BJ (cell line): ENCODE measurements at places on chromosomes 5 and 9.

GRCh38 chr5:61450493-61451279 lies 118.6 kb downstream of the ZSWIM6 start:
- peak; percentile 56 for DNase-seq

DNA sequence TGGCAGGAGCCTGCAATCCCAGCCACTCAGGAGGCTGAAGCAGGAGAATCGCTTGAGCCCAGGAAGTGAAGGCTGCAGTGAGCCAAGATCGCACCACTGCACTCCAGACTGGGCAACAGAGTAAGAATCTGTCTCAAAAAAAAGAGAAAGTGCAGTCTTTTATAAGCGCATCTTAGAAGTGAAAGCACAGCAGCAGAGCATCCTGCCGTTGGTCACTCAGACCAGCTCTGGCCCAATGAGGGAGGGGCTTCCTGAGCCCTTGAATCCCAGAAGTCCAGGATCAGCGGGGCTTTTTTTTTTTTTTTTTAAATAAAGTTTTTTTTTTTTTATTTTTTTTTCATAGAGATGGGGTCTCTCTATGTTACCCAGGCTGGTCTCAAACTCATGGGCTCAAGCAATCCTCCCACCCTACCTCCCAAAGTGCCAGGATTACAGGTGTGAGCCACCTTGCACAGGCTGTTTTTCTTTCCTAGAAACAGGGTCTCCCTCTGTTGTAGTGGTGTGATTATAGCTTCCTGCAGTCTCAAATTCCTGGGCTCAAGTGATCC lies 42.3 kb downstream of the NAIF1 start:
- no peak for DNase-seq

DNA sequence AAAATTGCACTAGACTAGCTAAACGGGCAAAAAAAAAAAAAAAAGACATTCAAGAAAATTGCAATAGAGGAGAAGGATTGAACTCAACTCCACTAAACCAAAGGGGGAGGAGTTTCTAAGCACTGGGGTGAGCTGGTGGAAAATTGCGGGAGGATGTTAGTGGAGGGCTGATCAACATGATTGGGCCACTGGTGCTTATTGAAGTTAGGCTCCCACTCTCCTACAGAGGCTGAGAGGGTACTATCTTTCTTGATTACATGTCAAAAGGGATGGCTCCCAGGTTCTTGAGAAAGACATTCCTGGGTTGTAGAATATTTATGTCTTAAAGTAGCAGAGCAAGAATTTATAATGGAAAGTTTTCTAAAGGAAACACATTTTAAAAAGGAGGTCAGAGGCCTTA lies 38.0 kb downstream of the CAMK4 start:
- DNase-seq: no peak

GRCh38 chr5:129554134-129554904 lies 94.2 kb downstream of the ADAMTS19 start:
- DNase-seq: no peak

- no peak for DNase-seq
Observed at GRCh38 chr5:181121675-181122561, 9.1 kb downstream of the OR2V1 start.

- no peak for DNase-seq
Observed at GRCh38 chr9:97366476-97366875, 45.4 kb upstream of the TDRD7 start.

GRCh38 chr9:16459421-16460148 lies 410.9 kb downstream of the BNC2 start:
- DNase-seq: no peak

DNA sequence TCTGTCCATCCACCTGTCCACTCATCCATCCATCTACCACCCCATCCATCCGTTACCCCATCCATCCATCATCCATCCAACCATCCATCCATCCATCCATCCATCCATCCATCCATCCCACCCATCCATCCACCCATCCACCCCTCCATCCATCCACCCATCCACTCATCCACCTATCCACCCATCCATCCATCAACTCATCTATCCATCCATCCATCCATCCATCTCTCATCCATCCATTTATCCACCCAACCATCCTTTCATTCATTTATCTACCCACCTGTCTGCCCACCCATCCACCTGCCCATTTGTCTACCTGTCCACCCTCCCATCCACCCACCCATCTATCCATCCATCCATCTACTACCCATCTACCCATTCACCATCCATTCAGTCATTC lies 84.1 kb upstream of the ASS1 start:
- no peak for DNase-seq

DNA sequence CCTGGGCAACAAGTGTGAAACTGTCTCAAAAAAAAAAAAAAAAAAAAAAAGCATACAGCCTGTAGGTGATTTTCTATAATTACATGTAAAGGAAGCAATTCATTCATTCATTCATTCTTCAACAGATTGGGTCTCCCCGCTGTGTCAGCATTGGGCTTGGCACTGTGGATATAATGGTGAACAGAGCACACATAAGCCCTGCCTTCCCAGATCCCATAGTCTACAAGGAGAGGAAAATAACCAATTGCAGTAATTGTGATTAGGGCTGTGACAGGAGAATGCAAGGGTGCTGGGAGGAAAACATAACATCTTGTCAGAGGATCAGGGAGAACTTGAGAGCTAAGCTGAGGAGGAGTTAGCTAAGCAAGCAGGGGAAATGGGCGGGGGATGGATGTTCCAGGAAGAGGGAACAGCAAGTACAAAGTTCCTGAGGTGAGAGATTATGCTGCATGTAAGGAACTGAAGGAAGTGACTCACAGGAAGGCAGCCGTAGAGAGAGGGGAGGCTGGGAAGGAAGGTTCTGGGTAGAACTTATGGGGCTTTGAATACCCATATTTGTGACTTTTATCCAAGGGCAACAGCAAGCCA lies 24.0 kb upstream of the KLF9 start:
- DNase-seq: no peak

DNA sequence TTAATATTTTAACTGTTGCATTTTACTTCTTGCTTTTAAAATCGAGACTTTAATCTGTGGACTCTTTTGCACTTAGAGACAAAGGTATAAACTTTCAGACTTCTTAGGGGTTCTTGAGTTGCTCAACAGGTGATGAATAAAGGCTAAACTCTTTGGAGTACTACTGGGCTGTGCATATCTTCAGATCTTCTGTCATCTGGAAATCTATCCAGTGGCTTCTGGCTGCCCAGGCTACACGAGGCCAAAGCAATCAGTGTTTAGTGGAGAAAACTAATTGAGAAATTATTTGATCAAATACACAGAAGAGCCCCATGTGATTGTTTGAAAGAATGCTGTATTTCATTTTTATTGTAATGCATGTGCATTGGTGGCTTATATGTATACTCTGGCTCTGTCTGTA lies 146.1 kb downstream of the PBX3 start:
- no peak for DNase-seq

DNA sequence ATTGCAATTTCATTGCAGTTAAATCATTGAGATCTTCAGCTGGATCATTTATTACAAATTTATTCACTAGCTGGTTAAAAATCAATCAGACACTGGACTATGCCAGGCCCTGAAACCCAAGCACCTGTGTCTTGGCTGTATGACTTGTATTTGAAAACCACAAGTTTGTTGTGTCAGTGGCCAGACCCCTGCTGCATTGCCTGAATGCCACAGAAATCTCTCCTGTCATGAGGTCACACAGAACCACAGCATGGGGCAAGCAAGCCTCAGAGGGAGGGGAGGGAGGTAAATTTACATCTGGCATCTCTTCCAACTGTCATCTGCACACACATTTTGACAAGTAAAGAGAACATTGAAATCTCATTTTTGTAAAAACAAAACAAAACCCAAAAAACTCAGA lies 90.0 kb downstream of the ARRDC3 start:
- DNase-seq: no peak

GRCh38 chr5:766666-767431 lies 17.7 kb downstream of the ZDHHC11B start:
- DNase-seq: no peak

DNA sequence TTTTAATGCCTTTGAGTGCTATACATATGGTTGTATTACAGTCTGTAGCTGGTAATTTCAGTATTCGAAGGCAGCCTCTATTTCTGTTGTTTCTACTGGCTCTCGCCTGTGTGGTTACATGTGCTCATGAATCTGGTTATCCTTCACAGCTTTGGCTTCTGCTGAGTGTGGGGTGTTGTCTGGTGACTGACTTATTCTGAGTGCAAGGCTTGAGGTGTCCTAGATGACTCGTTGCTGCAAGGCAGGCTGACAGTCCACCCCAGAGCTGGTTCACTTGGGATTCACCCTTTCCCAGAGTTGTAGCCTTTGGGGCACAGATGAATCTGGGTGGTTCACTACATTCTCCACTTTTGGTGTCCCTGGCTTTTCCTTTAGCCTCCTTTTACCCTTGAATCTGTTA lies 41.4 kb downstream of the PDE8B start:
- DNase-seq: no peak

- no peak for DNase-seq
Observed at GRCh38 chr5:176441921-176442323, 6.3 kb upstream of the FAF2 start.

DNA sequence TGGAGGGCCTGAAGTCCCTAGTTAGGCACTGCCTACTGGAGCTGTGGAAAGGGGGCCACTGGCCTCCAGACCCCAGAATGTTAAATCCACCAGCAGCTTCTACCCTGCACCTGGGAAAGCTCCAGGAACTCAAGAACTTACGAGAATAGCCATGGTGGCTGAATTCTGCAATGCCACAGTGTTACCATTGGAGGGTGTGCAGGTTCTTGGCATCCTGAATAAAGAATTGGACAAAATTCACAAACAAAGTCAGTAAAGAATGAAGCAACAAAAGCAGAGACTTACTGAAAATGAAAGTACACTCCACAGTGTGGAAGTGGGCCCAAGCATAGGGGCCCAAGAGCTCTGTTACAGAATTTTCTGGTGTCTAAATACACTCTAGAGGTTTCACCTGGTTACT lies 107.0 kb downstream of the PRDM9 start:
- no peak for DNase-seq

DNA sequence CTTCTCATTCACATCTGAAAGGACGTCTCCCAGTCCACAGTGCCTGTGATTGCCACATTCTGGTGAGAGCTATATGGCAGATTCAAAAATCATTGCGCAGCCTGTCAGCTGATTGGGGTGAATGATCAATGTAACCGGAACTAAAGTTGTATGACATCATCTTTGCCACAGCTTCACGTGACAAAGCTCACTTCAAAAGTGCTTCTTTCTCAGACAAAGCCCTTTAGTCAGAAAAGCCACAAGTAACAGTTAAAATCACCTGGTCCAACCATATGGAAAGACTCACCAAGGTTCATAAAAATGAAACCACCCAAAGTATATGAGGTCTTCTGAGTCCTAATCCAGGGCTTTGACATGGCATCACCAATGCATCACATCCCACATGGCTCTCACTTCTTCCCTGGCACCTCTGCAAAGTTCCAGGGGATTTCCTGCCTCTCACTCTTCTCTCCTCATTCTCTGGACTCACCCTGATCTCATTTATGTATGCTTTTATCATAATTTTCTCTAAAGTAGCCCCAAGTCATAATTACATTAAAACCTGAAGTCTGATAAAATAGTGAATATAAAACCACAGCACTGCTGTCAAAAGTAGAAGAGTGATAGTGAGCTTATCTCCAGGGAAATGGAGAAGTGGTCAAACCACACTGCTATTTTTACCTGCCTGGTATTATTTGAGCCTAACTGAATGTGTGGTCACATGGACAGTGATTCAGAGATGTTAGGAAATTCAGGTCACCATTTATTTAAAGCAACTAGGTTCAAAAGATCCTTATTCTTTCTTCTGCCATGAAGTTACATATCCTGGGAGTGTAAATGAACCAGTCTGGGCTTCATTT lies 193.1 kb upstream of the PTGER4 start:
- DNase-seq: no peak

GRCh38 chr9:123174887-123175518 lies 93.4 kb downstream of the STRBP start:
- DNase-seq: no peak

DNA sequence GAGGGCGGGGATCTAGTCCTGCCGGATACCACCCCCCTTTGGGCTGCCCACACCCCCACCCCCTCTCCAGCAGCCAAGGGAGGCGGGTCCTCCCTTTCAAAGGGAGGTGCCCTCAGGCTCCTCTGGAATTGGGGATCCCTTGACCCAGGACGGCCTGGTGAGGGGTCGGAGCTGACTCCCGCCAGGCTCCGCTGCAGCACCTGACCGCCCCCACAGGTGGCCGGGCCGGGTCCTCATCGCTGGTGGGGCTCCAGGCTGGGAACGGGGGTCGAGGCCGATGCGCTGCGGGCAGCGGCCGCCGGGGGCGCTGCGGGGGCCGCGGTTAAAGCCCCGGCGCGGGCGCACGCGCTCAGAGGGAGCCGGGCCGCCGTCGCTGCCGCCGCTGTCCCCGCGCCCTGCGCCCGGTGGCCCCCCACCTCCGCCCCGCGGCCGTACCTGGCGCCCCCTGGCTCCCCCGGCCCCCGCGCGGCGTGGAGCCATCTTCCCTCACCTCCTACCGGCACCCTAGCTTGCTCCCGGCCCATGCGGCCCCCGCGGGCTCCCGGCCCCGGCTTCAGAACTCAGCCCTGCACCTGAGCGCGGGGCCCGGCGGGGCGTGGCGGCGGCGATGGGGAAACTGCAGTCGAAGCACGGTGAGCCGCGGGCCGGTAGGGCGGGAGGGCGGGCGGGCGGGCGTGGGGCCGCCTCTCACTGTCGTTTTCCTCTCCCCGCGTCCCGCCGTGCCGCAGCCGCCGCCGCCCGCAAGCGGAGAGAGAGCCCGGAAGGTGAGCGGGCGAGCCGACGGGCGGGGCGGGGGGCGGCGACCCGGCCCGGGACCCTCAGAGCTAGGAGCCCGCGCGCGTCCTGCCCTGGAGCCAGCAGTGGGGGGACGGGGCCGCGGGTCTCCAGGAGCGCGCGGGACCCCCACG lies at the start of gene NKD2:
Gene NKD2, plus strand, starts transcription at position 352 of the 908 bp plus-strand sequence. Its CDS starts 256 bp downstream, at position 608.
- DNase-seq: no peak

DNA sequence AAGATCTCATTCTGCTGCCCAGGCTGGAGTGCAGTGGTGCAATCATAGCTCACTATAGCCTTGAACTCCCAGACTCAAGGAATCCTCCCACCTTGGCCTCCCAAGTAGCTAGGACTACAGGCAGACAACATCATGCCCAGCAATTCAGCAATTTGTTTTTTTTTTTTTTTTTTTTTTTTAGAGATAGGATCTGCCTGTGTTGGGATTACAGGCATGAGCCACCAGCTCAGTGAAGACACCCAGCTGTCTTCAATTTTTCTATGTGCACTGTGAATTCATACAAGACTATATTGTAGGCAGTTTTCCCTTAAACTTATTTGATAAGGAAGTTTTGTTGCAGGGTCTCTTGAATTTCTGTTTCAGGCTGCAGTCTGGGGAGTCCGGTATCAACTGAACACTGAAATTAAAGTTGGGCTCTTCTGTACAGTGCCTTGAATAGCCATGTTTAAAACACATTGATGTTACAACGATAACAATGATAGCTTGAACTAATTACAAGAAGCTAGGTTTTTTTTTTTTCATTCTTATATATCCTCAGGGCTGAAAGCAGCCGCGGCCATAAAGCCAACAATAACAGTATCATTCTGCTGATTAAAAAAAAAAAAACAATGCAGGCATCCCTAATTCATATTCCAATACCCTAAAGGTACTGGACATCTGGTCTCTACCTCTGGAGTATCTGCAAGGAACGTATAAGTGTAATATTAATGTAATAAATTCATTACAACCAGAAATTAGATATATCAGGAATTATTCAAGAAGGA lies 63.5 kb downstream of the MPDZ start:
- no peak for DNase-seq

GRCh38 chr9:98024702-98025101 lies 31.8 kb upstream of the NANS start:
- no peak for DNase-seq
